Activated CD4-positive, alpha-beta T cell treated with anti-CD3 and anti-CD28 coated beads, Interleukin-2, amount 10 ng/mL, durations not matched to agents 7 days and 5 days (primary cell): ENCODE measurements at places on chromosomes 12 and 14. TPM values are rescaled to one million over a fixed set of nuclear protein-coding genes. Genes with fewer than 3 reads are reported as not detected.

DNA sequence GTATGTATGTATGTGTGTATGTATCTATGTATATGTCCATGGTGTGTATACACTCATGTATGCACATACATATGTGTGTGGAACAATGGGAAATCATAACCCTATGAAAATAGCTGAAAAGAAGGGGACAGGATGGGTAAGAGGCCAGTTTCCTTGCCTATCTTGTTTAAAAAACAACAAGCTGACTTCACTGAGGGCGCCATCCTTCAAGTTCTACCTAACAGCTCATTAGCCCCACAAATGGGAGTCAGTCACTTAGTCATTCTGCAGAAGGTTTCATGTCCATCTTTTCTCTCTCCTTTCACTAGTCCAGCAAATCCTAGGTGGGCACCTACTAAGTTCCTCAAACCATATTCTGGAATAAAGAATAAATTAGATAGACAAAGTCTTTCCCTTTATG, 14.7 kb downstream of the STON2 start:
- peaks cover 8% of the 10 kb centered on the region for H3K27me3 ChIP-seq
- no peak overlapping the region for H3K27ac ChIP-seq
- H3K4me3 ChIP-seq = no peak overlapping the region
- no peak for DNase-seq
- no peaks in the 10 kb centered on the region for H3K4me1 ChIP-seq

YLPM1 gene
- total RNA-seq = 73.8 TPM

GRCh38 chr12:28506271-28506670, 316.0 kb downstream of the CCDC91 start:
- no peak for DNase-seq
- no peaks in the 10 kb centered on the region for H3K36me3 ChIP-seq
- H3K27me3 ChIP-seq = no peaks in the 10 kb centered on the region
- no peak overlapping the region for H3K4me3 ChIP-seq
- H3K4me1 ChIP-seq = no peaks in the 10 kb centered on the region

GALNT9 gene
- total RNA-seq = not detected

- DNase-seq = no peak
- peaks cover 32% of the 10 kb centered on the region for H3K36me3 ChIP-seq
- H3K27me3 ChIP-seq = no peaks in the 10 kb centered on the region
- peaks cover 55% of the 10 kb centered on the region for H3K4me1 ChIP-seq
Measured at GRCh38 chr14:95155045-95155444, 2.3 kb downstream of the DICER1 start.

FOXG1 gene
- total RNA-seq = not detected

LTB4R2 gene
- total RNA-seq = 18.6 TPM

GRCh38 chr12:26572137-26572536, 260.9 kb downstream of the ITPR2 start:
- H3K4me3 ChIP-seq = no peak overlapping the region
- no peaks in the 10 kb centered on the region for H3K27me3 ChIP-seq
- H3K27ac ChIP-seq = no peak overlapping the region

- H3K4me1 ChIP-seq = no peaks in the 10 kb centered on the region
- no peak overlapping the region for H3K4me3 ChIP-seq
- no peak for DNase-seq
- peaks cover 6% of the 10 kb centered on the region for H3K27me3 ChIP-seq
- no peak overlapping the region for H3K27ac ChIP-seq
- H3K36me3 ChIP-seq = no peaks in the 10 kb centered on the region
Measured at GRCh38 chr14:23899788-23900187, 53.8 kb upstream of the DHRS4 start.
